SK-N-DZ (cell line): ENCODE measurements at places on chromosomes 3 and 15.

DNA sequence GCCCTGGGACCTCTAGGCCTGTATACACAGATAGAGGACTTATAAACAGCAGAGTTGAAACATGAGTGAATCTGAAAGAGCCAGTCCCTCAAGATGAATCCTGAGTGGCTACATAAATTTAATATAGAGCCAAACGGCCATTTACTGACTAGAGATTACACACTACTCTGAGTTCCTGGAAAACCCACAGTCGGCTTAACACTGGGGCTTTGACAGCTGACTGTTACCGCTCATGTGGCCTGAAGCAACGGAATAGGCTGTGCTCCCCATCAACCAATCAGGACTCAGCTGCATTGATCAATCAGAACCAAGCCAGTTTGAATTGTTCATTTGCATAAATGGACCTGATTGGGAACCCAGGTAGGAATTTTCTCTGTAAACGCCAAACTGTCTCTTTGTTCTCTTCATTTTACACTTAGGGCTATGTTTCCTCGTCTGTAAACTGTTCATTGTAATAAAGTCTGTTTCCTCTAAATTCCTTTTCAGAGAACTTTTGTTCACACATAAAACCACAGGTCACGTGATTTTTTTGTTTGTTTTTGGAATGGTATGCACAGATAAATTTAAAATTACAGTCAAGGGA lies 40.5 kb downstream of the CCNL1 start:
- DNase-seq = no peak

DNA sequence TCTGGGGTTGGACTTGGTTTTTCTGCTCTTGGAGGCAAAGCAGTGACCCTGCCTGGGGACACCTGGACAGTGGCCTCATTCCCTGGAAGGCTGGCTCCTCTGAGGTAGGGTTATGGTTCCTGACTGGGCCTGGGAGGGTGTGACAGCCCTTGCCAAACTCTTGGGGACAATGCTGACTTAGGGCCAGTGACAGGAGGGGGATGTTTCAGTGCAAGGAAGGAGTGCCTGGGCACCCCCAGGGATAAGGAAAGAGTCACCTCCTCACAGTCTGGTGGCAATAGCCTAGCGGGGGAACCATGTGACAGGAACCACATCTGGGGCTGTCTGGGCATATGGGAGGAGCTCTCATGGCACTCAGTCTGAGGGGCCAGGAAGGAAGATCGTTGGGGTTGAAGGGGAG lies 91.8 kb downstream of the ABHD5 start:
- no peak for DNase-seq

DNA sequence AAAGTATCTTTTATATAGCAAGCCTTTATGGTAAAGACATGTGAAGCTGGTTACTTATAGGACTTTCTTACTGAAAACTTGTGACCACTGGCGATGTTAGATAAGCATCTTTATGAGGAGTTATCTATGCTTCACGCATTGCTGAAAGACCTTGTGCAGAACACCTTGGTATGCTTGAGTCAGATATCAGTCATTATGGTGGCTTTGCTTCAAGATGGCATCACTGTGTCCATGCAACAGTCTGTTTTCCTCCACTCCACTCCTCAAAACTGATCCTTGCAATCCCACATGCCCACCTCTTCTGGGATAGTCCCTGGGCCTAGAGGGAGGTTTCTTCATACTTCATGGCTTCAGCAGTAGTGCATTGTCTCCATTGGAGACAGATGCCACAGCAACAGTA lies 656.3 kb downstream of the ZNF385D start:
- no peak for DNase-seq

- DNase-seq = no peak
Measured at GRCh38 chr3:186594591-186595113, 18.2 kb upstream of the AHSG start.

DNA sequence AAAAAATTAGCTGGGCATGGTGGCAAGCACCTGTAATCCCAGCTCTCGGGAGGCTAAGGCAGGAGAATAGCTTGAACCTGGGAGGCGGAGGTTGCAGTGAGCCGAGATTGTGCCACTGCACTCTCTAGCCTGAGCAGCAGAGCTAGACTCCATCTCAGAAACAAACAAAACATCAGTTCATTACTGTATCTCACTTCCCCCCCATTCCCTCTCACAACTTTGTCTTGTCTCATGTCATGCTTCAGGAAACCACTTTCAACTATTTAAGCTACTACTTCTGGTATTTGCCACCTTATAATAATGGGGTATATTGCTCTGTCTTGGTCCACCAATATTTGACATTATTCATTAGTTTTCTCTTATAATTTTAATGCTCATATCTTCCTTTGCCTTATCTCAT lies 26.2 kb downstream of the PIK3CA start:
- DNase-seq = no peak

DNA sequence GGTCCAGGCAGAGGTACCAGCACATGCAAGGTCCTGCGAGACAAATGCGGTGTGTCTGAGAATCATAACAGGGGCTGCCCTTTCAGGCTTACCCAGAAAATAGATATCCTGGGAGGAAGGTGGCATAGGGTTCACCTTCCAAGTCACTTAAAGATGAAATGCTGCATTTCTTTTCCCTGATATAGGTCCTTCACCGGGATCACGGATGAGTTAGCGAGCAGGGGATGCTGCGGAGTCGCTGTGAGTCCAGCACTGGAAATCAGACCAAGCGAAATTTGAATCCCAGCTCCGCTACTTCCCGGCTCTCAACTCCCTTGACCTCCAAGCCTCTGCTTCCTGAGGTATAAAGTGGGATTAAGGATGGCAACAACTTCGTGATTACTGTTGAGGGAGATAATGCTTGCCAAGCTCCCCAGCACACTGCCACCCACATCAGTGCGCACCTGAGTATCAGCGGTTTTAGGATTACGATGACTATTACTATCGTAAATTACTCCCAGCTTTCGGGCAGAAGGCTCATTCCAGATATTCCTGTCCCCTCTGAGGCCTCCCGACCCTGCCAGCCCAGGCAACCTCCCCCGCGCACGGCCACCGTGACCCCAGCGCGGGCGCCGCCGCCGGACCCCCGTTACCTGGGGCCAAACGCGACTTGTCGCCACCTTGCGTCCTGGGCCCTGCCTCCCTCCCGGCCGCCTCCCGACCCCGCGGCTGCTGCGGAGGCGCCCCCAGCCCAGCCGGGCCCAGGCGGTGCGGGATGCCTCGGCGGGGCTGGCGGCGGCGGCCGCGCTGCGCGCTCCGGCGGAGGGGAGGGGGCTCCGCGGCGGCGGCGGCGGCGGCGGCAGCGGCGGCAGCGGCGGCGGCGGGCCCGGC lies 589 bp upstream of the GPR27 start:
- DNase-seq = no peak

DNA sequence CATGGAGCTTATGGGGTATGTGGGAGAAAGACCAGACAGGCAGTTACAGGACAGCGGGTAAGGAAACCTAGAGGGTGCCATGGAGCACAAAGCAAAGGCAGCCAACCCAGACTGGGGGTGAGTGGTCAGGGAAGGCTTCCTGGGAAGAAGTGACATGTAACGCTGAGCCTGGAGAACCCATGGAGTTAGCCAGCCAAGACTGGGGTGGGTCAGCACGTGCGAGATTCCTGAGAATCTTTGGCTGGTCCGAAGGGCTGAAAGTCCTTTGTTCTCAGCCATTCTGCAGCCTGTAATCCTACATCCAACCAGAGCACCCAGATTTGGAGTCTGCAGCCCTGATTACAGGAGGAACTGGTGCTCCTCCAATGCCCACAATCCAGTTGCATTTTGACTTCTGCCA lies 120.1 kb upstream of the WNT5A start:
- DNase-seq = no peak

DNA sequence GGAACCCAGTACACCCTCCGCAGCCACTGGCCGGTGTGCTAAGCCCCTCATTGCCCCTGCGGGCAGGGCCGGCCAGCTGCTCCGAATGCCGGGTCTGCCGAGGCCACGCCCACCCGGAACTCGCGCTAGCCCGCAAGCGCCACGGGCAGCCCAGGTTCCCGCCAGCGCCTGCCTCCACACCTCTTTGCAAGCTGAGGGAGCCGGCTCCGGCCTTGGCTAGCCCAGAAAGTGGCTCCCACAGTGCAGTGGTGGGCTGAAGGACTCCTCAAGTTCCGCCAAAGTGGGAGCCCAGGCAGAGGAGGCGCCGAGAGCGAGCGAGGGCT lies 81.4 kb upstream of the BCHE start:
- no peak for DNase-seq

DNA sequence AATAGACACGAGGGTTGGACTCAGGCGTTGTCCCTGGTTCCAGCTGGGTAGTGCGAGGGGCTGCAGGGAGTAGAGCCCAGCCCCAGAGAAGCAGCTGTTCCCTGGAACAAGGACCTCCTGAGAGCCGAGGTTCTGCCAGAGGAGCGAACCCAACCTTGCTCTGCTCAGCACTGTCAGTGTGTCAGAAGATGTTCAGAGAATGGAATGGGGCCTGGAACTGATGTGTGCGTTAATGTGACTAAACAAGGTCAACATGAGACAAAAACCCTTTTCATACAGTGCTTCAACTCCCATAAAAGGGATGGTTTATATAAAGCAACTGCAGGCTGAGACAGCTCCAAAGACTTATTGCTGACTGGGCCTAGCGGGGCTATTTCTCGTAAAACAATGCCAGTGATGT lies 35.5 kb upstream of the HACD2 start:
- no peak for DNase-seq

DNA sequence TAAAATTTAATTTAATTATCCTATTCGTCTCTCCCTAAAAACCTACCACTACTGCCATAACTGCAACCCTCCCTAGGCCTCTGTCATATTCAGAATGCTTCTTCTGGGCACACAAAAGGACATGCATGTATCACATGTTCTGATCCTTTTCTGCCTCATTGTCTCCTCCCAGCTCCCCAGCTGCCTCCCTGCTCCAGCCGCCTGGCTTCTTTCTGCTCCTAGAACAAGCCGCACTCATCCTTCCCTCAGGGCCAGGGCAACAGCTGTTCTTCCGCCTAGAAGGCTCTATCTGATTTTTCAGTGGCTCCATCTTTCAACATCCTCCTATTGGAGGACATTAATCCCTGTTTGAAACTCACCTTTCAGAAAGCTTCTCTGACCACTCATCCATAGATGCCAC lies 38.6 kb downstream of the TMED3 start:
- peak; percentile 63 for DNase-seq

- no peak for DNase-seq
Measured at GRCh38 chr3:36965440-36965839, 20.6 kb upstream of the TRANK1 start.

- no peak for DNase-seq
Measured at GRCh38 chr3:194579091-194579606, 54.1 kb downstream of the TMEM44 start.

DNA sequence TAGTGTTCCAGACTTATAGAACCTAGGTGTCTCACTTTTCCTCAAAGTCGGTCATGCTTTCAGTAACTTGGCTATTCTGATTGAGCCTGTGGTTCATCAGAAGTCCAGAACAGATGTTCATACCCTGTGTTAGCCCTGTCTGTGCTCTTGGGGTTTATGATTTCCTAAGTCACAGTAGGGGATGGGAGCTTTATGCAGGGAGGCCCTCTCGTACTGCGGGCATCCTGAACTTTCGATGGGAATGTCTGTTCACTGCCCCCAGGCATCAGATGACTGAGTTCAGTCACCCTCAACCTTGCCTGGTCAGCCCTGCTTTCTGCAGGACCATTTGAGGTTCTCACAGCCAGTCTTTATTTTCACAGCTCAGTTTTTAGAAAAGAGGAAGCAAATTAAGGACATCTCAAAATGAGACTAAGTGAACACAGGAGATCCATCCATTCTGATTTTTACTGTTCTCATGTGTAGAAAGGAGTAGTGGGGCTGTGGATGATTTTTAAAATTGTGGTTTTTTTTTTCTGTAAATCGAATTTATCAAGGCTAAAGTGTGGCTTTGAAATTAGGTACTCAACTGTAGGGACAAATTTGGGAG lies 71.3 kb downstream of the CMTM8 start:
- no peak for DNase-seq

GRCh38 chr3:88991496-88991895 lies 115.9 kb upstream of the EPHA3 start:
- no peak for DNase-seq

GRCh38 chr15:58631319-58631718 lies 118.2 kb downstream of the ADAM10 start:
- no peak for DNase-seq

- no peak for DNase-seq
Measured at GRCh38 chr15:71880276-71880675, 69.9 kb downstream of the NR2E3 start.

GRCh38 chr3:72820415-72820814 lies 27.8 kb downstream of the SHQ1 start:
- no peak for DNase-seq

- no peak for DNase-seq
Measured at GRCh38 chr3:34248352-34248751, 449.9 kb downstream of the PDCD6IP start.

- DNase-seq = no peak
Measured at GRCh38 chr15:37131621-37132020, 31.3 kb upstream of the MEIS2 start.

DNA sequence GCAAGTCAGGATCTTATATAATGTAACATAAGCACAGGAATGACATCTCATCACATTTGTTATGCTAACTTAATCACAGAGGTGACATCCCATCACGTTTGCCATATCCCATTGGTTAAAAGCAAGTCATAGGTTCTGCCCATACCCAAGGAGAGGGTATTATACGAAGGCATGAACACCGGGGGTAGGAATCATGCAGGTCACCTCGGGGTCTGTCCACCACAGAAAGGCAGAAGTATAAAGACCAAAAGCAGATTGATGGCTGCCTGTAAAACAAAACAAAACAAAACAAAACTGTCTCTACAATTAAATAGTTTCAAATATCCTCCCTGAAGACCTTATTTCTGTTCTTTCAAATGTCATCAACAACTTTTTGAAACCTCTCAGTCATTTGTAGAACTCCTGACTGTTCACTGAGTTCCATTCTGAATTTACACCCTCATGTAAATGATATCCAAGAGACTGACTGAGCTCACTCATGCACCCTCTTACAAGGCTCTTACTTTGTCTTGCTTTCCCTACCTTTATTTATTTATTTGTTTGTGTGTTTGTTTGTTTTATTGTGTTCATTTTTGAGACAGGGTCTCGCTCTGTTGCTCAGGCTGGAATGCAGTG lies 22.7 kb upstream of the ZNF639 start:
- no peak for DNase-seq

- DNase-seq = no peak
Measured at GRCh38 chr15:95868970-95869369, 461.5 kb upstream of the NR2F2 start.

DNA sequence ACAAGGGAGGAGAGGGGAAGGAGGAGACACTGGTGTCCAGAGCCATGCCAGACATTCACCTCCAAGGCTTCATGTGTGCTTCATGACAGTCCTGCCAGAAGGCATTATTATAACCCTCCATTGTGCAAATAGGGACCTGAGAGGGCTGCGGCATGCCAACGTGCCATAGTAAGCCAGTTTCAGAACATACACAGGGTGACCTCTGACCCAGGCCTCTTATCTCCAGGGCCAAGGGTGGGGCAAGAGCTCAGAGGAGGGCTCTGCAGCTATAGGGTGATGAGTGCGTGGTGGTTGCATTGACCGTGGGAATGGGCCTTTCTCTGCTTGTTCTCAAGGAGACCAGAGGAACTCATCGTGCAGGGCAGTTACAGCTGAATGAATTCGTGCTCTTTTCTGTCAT lies 9.7 kb upstream of the ACSBG1 start:
- DNase-seq = no peak

GRCh38 chr3:133119176-133119575 lies 81.0 kb downstream of the TMEM108 start:
- DNase-seq = no peak

GRCh38 chr3:4724051-4724629 lies 231.0 kb downstream of the ITPR1 start:
- no peak for DNase-seq

GRCh38 chr15:70436428-70436827 lies 326.9 kb downstream of the UACA start:
- no peak for DNase-seq
